ENCODE measurements at places on chromosomes 6 and 20.

GRCh38 chr6:28979679-28980078 is 25.4 kb downstream of the ZNF311 start:
- no peak for DNase-seq

GRCh38 chr6:41200901-41201763 is at the start of gene TREML2:
Gene TREML2, minus strand, starts transcription at chr6:41201149. Its CDS starts 141 bp downstream, at chr6:41201008.
- no peak for DNase-seq

DNA sequence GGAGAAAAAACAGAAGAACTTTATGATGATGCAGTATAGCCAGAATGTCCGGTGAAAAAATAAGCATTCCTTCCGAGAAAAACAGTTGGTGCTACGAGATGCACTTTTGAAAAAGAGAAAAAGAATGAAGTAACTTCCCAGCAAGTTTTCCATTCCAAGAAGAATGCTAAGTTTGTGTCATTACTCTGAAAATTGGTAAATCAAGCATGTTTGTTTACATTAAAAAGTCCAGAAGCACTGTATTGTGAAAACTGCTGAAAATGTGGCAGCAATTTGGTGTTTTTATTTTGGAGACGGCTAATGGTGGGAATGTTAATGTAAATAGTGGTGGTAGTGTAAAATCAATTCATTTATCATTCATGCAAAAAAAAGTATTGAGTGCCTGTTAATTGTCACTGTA is 46.3 kb downstream of the MKKS start:
- no peak for DNase-seq

- DNase-seq: no peak
These were observed 2.6 kb upstream of the LIN28B start for GRCh38 chr6:104954190-104954797.

DNA sequence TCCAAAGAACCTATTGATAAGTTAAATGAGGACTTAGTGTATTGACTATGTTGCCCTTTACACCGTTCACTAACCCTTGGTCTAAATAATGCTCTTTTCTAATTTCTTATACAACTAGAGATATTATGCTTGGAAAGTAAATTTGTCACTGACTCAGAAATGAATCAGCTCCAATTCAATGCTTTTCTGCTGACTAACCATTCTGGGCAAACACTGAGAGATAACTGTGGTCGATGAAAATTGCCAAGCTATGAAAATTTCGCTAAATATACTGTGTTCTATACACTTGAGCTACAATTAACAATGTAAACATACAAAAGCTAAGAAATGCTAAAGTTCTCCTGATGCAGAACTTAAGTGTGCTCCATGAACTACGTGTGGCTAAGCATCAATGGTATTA is 23.1 kb upstream of the FBXO9 start:
- DNase-seq: no peak

DNA sequence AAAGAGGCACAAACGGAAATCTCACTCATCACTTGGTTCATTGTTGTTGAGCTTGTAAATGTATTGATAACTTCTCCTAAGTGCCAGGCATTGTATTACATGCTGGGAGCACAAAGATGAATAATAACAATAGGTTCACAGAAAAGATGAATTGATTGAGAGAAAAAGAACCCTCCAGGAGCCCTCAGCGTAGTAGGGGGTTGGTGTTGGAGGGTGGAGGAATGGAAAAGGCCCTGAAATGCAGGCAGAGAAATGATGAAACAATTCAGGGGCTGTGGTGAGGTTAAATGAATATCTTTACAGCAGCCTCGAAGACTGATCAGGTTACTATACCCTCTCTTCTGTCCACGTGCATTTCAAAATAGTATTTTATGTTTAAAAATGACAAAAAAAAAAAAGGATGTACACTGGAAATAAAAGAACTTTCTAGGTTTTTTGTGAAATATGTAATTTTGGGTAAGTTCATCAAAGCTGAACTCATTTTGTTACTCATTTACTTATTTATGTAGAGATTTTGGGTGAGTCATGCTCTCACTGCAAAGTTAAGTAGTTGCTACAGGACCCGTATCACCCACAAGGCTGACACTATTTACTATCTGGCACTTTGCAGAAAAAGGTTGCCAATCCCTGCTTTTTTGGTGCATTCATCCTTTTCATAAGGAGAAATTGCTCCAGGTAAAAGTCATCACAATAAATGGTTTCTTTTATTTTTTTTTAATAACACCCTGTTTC is 277.3 kb downstream of the ZNF217 start:
- DNase-seq: no peak

- peak; percentile 58 for DNase-seq
These were observed 128.3 kb downstream of the MAP3K7 start for GRCh38 chr6:90458353-90459224.

- DNase-seq: no peak
These were observed 24.6 kb downstream of the CYP24A1 start for GRCh38 chr20:54148947-54149764.

GRCh38 chr6:157715728-157716164 is 107.3 kb upstream of the SNX9 start:
- no peak for DNase-seq

- no peak for DNase-seq
These were observed 142.9 kb downstream of the HIVEP2 start for GRCh38 chr6:142802124-142802523.

GRCh38 chr20:34983089-34983820 is 27.6 kb downstream of the MYH7B start:
- DNase-seq: no peak

GRCh38 chr6:73538116-73538779 is 17.4 kb upstream of the EEF1A1 start:
- DNase-seq: no peak

GRCh38 chr6:79435746-79436145 is 101.5 kb downstream of the LCA5 start:
- DNase-seq: no peak

- DNase-seq: no peak
These were observed 574.2 kb downstream of the KHDRBS2 start for GRCh38 chr6:61711849-61712248.

DNA sequence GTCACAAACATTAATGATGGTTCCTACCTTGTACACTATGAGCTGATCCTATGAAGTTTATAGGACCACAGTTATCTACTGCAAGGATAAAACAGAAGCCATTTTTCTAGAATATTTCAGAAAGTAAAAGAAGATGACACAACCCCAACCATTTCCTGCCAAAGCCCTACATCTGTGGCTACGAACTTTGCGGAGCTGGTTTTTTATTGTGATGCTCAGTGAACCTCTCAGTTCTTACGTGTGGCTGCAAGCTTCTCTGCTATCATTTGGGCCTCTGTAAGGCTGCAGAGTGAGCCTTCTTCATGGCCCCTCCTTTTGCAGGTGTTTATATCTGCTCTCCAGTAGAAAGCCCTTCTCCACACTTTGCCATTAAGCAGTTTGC is 17.8 kb upstream of the TAGAP start:
- no peak for DNase-seq

GRCh38 chr6:13250703-13251102 is 77.6 kb downstream of the TBC1D7 start:
- DNase-seq: no peak

DNA sequence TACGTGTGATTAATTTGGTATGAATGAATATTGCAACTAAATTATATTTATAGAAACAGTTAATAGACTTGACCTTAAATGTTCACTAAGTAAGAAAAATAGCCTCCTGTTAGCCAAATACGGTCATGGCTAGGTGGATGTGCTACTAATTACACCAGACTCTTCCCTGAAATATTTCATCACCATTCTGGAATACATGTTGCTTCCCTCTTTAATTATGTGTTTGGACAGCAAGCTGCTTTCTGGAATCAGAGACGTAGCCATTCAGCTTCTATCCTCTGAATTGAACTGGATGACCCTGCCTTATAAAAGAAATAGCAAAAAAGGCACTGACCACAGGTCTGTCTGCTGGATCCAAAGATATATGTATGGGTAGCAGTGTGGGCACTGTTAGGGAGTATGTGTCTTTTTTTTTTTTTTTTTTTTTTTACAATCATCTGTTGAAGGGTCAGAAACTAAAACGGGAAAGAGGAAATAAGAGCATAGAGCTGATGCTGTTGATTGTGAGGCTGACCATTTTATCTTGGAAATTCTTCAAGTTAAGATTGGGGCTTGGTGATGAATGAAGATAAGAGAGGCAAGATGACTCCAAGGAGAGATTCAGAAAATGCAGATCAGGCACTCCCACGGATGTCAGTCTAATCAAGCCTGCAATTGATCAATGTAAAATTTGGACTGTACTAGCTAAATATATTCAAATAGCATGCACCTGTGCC is 283.2 kb upstream of the HSF2 start:
- DNase-seq: no peak

GRCh38 chr6:134447423-134447822 is 129.5 kb upstream of the SGK1 start:
- no peak for DNase-seq

GRCh38 chr20:44398335-44398734 is 42.8 kb downstream of the HNF4A start:
- no peak for DNase-seq

DNA sequence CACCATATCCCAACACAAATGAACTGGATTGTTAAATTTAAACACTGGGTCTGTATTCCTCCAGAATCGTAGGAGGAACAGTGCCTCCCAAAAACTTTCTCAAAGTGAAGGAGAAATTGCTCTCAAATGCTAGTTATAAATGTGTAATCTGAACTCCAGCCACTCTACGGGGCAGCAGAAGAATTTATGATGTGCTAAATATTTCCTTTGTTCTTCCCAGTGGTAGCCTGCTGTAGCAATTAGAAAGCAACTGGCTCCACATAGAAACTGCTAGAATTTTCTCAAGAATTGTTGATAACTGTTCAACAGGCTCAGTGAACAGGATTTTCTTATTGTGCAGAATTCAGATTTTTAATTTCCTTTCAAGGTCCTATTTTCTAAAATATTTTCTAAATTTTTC is 49.8 kb upstream of the EYA4 start:
- DNase-seq: no peak

GRCh38 chr6:169961772-169962561 is 210.5 kb downstream of the ERMARD start:
- DNase-seq: peak; percentile 14

DNA sequence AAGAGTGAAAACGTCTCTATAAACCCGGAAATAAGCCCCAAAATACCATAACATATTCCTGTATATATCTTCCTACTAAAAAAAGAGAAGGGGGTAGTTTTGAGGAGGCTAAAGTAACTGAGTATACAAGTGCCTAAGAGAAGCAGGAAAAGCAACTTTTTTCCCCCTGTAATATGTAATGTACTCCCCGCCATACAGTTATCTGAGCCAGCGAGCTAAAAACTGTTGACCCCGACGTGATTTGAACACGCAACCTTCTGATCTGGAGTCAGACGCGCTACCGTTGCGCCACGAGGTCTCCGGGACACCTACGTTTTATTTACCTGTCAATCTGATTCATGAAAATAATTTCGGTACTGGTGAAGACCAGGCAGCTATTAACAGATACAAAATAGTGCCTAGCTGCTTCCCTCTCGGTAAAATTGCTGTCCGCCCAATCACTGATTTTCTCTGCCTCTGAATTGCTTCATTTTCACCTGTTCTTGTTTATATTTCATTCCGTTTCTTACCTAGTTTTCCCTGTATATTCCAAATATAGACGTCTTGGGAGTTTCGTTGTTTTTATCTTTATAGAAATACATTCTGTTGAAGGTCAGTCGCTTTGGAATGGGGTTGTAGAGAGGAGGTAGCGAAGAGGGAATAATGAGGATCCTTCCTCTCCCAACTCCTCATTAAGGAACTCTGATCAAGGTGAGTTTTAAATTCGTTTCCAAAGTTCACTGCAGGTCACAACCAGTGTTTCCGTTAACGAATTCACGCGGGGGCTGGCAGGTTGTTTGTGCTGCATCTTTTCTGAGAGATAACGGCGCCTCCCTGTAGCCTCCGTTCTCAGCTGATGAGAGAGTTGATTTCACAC is 33.6 kb upstream of the BTN3A2 start:
- no peak for DNase-seq

DNA sequence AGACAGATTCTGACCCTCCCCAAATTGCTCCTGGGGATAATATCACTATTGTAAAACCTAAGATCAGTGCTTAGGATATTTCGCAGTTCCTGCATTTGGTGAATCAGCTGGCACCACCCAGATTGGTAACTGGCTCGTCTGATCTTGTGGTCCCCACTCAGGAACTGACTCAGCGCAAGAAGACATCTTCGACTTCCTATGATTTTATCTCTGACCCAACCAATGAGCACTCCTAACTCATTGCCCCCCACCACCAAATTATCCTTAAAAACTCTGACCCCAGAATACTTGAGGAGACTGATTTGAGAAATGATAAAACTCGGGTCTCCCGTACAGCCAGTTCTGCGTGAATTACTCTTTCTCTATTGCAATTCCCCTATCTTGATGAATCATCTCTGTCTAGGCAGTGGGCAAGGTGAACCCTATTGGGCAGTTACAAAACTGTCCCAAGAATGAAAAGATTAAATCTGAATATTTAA is 55.7 kb upstream of the PRND start:
- DNase-seq: no peak

- DNase-seq: no peak
These were observed 67.2 kb downstream of the FOXO3 start for GRCh38 chr6:108627692-108628550.

- no peak for DNase-seq
These were observed 1.5 kb upstream of the NINL start for GRCh38 chr20:25586877-25587276.

- no peak for DNase-seq
These were observed 117.2 kb downstream of the BANF2 start for GRCh38 chr20:17816804-17817587.

GRCh38 chr20:48621376-48622078 is 206.3 kb downstream of the PREX1 start:
- DNase-seq: no peak

DNA sequence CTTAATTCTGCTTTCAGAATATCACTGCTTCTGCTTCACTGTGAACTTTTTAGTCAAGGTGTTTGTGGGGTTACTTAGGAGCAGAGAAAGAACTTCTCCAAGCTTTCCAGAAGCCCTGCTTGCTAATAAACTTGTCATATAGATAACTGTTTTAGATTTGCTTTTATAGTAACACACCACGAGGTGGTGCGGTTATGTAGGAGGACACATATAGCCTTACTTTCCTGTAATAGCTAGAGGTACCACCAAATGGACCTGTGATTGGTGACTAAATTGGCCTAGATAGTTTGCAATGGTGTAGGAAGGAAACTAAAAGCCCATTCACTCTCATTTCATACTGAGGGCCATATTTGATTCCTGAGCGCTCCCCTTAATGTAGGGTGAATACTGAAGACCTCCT is 52.3 kb upstream of the BCLAF1 start:
- DNase-seq: no peak

GRCh38 chr6:148164645-148165044 is 178.0 kb upstream of the SASH1 start:
- DNase-seq: no peak

DNA sequence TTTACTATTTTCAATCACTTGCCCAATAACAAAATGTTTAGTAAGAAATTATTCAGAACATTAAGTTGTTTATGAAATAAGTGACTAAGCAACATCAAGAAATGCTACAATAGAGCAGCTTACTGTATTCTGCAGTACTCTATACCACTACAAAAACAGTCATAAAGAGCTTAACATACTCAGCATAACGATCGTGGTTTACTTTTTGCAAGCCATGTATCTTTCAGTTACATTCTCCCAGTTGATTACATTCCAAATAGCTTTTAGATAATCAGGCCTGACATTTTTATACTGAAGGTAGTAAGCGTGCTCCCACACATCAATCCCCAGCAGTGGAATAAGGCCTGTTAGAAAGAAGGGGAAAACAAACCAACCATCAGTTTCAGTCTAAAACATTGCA is 10.7 kb downstream of the SOD2 start:
- no peak for DNase-seq

GRCh38 chr20:32206760-32207625 is 550 bp downstream of the PLAGL2 start:
- DNase-seq: no peak
